ENCODE measurements at places on chromosomes 13 and 19.

DNA sequence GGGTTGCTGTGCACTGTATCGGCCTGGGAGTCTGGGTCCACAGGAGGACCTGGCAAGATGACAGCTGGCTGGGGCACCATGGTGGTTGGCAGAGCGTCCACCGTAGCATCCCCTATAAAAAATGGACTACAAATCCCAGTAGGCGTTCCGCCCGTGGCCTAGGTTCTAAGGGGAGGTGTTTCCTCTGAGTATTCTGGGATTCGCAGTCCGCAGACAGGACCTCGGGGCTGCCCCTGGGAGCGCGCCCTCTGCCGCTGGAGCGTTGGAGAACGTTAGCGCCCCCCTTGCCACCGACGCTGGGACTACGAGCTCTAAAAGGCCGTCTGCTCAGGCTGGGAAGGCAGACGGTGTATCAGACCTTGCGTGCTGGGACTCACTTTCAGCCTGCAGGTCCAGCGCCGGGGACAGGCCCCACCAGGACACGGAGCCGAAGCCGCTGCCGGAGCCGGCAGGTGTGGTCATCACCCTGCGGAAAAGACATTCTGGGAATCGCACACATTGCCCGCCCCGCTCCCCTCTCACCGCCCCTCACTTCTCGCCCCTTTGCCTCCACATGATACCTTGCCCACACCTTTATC lies 372 bp downstream of the DNAAF3 start:
- no peak for DNase-seq

GRCh38 chr19:13499692-13500091 lies 6.6 kb downstream of the CACNA1A start:
- DNase-seq = no peak

- no peak for DNase-seq
Measured at GRCh38 chr19:6292006-6292405, 12.2 kb upstream of the MLLT1 start.

DNA sequence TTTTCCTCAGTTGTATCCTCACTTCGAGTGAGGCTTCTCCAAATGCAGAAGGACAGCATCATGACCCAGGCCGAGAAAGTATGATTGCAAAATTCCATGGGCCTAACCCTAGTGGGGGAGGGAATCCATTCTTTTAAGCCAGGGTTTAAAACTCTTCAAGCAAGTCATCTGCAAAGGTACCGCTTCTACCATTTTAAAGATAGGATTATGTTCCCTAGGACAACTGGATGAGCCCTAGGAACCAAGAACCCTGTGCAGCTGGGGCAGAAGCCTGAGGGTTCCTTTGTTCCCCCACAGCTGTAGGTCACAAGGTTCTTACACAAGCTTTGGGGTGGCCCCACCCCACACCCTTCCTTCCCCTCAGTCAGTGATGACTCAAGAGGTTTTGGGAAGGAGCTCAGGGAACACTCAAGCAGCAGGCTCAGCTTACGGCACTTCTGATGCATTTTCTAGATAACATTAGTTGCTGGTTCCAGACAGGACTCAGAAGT lies 13.5 kb downstream of the ARL11 start:
- no peak for DNase-seq

DNA sequence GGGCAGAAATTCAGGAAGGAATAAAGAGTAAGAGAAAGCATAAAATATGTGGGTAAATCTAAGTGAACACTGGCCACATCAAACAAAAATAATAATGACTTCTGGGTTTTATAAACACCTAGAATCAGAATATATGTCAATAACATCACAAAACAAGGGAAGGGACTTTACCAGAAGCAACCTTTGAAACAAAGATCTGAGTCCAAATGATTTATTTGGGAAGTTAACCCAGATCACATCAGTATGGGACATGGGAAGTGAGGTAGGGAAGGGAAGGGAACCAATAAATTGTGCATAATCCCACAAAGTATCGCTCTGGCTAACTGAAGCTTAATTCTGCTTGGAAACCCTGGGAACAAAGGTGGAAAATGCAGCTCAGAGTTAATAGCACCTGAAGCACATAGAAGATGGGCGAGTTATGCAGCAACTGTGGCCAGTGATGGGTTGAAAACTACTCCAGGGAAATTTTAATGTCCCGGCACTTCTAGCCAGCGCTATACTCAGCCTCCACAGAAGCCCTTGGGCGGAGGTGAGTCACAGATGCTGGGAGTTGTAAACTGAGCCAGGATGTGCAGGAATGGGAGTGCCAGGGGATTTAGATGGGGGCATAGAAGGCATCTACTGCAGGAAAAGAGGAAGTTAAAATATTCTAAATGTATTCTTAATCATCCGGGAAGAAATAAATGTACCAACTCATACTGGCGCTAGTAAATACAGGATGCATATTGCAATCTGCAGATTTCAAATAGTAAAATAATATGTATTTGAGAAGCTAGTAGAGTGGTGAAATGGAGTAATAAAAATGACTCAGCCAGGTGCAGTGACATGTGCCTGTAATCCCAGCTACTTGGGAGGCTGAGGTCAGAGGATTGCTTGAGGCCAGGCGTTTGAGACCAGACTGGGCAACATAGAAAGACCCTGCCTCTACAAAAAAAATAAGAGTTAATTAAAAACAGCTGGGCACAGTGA lies 34.2 kb upstream of the CEBPG start:
- no peak for DNase-seq

- no peak for DNase-seq
Measured at GRCh38 chr13:82976499-82976898, 905.8 kb downstream of the SLITRK1 start.

GRCh38 chr13:86992251-86992650 lies 678.9 kb upstream of the SLITRK5 start:
- DNase-seq = no peak

DNA sequence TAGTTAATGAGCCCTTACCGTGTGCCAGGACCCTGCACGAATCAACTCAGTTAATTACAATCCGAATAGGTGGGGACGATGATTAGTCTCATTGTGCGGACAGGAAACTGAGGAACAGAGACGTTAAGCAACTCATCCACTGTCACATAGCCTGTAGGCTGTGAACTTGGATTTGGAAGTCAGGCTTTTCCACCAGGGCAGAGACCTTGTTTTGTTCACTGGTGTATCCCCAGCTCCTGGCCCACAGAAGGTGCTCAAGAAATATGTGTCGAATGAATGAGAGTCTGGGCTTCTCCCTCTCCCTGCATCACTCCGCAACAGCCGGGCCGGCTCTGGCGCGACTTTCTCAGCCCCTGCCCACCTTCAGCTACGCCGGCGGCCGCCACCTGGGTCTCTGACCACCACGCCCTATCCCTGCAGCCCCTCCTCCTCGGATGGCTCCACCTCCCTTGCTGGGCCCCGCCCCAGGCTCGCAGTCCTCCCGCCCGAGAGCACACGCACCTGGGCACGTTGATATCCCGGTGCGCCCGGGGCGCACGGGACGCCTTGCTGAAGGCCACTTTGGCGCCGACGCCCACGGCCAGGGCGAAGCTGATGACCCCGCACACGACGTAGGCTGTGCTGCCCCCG lies 1.3 kb downstream of the SHISA7 start:
- DNase-seq = no peak

- DNase-seq = no peak
Measured at GRCh38 chr19:10279737-10280442, 6.9 kb upstream of the ICAM4 start.

- no peak for DNase-seq
Measured at GRCh38 chr13:39321574-39321973, 281.4 kb downstream of the LHFPL6 start.

DNA sequence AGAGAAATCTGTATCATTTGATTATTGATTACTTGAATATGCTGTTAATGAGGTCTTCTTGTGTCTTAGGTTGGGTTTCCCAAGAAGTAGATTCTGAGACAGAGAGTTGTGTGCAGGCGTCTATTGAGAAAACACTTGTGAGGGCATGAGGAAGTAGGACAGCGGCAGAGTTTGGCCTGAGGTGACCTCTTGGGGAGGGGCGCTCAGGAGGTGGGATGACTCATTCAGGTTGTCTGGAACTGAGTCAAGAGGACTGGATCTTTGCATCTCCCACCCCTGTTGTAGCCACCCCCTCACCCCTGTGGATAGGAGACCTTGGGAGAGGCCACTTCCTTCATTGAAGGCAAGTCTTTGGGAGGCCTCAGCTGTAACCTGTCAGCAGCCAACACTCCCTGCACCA lies 35.2 kb upstream of the WDFY2 start:
- no peak for DNase-seq

DNA sequence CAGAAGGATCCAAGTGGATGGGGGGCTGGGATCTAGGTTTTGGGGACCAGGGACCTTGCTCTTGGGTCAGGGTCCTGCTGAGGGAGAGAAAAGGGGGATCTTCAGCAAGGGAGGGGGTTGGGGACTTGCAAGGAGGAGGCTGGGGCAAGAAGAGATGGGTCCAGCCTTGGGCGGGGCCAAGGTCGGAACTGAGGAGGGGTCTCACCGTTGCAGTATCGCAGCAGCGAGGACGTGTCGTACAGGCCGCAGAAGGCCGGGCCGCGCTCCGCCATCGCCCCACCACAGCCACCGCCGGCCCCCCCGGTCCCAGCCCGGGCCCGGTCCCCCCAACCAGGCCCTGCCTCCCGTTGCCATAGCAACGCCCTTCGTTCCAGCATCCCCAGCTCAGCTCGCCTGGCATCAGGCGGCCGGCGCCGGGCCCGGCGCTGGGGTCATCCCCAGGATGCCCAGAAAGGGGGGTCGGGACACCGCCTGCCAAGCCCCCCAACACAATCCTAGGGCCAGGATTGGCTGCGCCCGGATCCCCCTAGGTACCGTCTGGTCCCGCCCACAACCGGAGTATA lies 6.0 kb upstream of the EML2 start:
- no peak for DNase-seq

DNA sequence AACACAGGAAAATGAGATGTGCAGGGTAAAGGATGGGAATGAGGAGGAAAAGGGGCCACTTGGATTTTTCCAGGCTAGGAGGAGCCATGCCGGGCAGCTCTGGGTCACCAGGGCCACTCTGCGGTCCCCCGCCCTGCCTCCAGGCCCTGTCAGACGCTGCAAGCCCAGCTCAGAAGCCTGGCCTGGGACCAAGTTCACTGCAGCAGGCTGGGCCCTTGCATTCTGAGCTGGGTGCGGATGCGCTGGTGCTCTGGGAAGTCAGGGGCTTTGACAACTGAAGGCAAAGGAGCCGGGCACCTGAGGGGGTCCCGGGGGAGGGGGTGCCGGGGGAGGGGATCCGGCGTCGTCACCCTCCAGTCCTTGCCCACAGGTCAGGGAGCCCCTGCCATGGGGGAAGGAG lies 77.5 kb downstream of the WTIP start:
- no peak for DNase-seq

- DNase-seq = no peak
Measured at GRCh38 chr13:63287926-63288325, 1872.3 kb upstream of the PCDH20 start.

- DNase-seq = no peak
Measured at GRCh38 chr13:30924721-30925120, 7.7 kb upstream of the TEX26 start.

DNA sequence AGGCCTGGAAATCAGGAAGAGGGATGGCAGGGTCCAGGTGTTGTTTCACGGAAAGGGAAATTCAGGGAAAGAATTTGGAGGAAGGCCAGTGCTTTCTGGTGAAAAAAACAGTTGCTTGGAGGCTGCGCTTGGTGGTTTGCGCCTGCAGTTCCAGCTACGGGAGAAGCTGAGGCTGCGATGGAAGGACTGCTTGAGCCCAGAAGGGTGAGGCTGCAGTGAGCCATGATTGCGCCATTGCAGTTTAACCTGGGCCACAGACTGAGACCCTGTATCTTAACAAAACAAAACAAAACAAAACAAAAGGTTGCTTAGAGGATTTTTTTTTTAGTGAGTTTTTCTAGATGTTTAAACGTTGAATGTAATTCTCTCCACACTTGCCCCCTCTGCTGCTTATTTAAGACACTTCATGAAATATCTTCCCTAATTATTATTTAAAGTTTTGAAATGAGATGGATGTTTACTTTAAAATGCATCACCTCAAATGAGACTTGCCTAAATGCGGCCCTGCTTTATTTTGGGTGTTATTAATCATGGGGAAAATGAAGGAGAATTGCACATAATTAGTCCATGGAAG lies 75.4 kb upstream of the TRPC4 start:
- DNase-seq = no peak

- no peak for DNase-seq
Measured at GRCh38 chr19:15507068-15508034, 974 bp upstream of the CYP4F22 start.

DNA sequence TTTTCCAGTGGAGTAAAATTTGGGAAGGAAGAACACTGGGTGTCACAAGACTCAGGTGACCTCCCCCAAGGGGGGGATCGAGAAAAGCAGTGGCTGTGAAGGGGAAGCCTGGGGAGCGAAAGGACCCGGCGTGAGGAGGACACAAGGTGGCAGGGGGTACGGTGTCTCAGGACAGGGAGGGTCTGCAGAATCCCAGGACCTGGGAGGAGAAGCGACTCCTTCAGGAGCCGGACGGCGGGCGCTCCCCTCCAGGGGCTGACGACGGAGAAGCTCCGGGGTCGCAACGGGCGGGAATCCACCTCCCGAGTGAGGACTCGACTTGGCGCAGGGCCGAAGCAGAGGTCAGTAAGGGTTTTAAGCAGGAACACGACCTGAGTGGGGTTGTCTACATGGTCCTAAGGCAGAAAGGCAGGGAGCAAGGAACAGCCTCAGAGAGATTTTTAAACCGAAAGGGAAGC lies 529 bp downstream of the ZNF836 start:
- DNase-seq = no peak

GRCh38 chr13:32224916-32225315 lies 90.2 kb downstream of the ZAR1L start:
- no peak for DNase-seq

DNA sequence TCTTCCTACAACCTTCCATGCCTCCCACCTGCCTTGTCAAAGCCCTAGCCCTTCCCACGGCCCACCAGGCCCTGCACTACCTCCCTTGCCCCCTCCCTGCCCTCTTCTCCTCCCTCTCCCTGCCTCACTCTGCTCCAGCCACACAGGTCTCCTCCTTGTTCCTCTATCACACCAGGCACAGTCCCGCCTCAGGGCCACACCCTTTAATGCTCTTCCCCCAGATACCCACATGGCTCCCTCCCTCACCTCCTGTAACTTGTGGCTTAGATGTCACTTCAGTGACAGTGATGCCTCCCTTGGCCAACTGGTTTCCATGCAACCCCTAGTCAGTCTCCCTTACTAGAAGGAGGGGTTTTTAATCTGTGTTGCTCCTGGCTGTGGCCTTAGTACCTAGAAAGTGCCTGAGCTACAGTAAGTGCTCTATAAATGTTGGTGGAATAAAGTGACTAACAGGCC lies 1.3 kb downstream of the SIRT6 start:
- DNase-seq = no peak

GRCh38 chr13:113573065-113573464 lies 11.5 kb upstream of the TFDP1 start:
- no peak for DNase-seq

DNA sequence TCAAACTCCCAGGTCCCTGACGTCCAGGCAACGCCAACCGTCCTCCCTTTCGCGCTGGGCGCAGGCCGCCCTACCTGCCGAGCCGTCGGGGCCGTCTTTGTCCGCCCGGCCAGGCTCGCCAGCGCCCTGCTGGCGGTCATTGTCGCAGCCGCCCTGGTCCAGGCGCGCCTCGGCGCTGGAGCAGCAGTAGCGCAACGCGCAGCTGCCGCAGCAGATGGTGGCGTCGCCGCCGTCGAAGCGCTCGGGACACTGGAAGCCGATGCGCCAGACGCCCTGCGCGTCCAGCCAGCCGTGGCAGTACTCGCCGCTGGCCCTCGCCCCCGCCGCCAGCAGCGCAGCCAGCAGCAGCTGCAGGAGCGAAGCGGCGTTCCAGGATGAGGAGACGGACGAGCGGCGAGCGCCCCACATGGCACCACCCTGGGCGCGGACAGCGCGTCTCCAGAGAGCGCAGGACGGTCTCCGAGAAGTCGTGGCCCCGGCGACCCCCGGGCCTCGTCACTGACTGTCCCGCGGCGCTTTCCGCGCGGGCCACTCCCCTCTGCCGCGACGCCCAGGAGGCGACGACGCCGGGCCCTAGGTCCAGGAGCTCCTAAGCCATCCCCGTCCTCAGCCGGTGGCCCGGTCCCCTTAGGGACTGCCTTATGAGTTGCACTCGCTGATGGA lies 1.1 kb downstream of the SHISA2 start:
- no peak for DNase-seq
